ENCODE measurements at places on chromosomes 5 and 9.

DNA sequence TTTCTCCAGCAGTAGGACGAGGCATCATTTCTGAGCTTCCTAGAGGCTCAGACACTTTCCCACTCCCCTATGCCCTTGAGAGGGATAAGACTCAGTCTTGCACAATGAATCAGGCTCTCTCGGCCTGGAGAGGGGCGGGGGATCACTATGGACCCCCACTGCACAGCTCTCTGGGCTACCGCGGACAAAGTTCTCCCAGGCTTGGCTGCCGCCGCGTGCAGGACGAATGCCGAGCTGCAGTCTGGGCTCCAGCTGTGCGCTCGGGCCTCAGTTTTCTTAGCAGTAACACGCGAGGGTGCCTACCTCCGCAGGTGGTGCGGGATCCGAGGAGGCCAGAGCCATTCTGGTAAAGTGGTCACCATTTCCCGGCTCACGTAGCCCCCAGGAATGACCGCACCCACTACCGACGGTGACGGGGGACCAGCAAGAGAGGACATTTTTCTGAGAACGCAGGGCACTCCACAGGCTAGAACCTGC, 3.4 kb upstream of the MYORG start:
- H3K27me3 ChIP-seq, result no peaks in the 10 kb centered on the region
- H3K36me3 ChIP-seq, result no peaks in the 10 kb centered on the region
- no peak for DNase-seq
- peaks cover 47% of the 10 kb centered on the region for H3K4me1 ChIP-seq
- peak overlapping the region; percentile 64 for H3K4me3 ChIP-seq

DNA sequence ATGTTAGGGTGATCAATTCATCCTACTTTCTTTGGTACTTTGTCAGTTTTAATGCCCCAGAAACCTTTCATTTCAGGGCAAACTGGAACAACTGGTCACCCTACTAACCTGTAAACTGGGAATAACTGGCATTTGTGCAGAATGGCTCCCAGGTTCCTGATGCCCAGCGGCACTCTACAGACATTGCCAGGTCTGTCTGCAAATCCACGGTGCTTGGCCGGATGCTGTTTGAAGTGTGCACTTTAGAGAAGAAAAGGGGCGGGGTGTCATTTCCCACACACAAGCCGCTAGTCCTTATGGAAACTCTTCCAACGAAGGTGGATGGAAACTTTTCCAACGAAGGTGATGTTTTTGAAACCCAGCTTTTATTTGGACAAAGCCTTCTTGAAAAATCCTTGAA, 49.9 kb upstream of the OTULINL start:
- H3K4me3 ChIP-seq, result no peak overlapping the region
- H3K36me3 ChIP-seq, result no peaks in the 10 kb centered on the region
- DNase-seq, result no peak
- H3K27ac ChIP-seq, result no peak overlapping the region

DNA sequence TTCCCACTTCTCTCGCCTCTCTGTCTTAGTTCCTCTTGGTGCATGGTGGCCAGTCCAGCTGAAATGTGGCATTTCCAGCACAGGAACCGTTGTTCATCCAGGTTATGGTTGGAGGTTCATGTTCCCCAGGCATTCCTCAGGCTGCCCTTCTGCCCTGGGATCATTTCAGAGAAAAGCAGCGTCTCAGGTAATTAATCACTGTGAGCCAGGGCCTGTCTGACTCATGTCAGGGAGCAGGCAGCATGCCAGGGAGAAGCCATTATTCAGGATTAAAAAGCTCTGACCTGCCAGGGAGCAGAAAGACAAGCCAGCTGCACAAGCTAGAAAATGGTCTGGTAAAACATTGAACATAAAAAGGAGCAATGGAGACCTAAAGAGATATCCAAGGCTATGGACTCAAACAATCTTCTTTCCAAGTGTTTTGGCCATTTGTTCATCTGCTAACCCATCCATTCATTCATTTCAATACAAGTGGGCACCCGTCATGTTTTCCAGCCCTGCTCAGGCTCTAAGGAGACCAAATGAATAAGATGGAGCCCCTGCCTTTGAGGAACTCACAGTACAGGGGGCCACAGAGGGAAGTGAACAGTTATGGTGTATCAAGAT, 241.4 kb downstream of the DRD1 start:
- peaks cover 25% of the 10 kb centered on the region for H3K27me3 ChIP-seq
- DNase-seq, result no peak
- H3K4me3 ChIP-seq, result no peak overlapping the region
- H3K27ac ChIP-seq, result no peak overlapping the region

DNA sequence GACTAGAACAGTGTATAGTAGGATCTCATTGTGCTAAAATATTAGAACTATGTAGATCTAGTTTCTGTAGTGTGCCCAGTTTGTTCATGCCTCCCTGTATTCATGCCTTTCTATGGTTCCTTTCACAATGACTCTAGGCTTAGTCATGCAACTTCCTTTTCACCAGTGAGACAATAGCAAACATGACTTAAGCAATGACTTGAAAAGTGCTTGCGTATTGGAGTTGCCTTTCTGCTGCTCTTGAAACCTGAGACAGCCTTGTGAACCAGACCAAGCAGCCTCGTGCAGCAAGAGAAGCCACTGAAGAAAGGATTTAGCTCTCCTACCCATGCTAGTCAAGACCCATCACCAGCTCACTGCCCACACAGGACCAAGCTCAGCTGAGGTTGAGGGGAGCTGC, 294.5 kb upstream of the TAS2R1 start:
- no peak overlapping the region for H3K27ac ChIP-seq
- H3K36me3 ChIP-seq, result no peaks in the 10 kb centered on the region
- H3K27me3 ChIP-seq, result no peaks in the 10 kb centered on the region
- H3K4me1 ChIP-seq, result no peaks in the 10 kb centered on the region
- no peak overlapping the region for H3K4me3 ChIP-seq
- DNase-seq, result no peak

DNA sequence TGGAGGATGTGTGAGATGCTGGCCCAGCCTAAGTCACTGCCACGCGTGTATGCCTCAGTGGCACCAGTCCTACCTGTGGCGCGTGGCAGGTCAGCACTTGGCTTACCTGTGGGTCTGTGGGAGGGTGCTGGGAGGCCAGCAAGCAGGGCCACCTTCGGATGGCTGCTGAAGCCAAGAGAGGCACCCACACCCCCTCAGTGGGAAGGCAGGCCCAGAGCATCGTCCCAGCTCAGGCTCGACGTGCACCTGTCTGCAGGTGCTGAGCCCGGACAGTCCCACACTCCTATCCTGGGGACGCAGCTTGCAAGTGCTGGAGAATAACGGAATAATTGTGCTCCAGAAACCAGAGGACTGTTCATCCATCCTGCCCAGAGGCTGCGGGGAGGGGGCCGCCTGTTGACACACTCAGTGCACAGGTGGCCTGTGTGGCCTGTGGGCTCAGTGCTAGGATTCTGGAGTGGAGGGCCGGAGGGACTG, 24.0 kb downstream of the NKD2 start:
- no peak overlapping the region for H3K27ac ChIP-seq
- no peaks in the 10 kb centered on the region for H3K27me3 ChIP-seq
- DNase-seq, result no peak

- H3K4me1 ChIP-seq, result no peaks in the 10 kb centered on the region
- H3K27ac ChIP-seq, result no peak overlapping the region
- no peaks in the 10 kb centered on the region for H3K27me3 ChIP-seq
- no peak for DNase-seq
Observed at GRCh38 chr5:170440771-170441392, 51.7 kb upstream of the KCNMB1 start.

DNA sequence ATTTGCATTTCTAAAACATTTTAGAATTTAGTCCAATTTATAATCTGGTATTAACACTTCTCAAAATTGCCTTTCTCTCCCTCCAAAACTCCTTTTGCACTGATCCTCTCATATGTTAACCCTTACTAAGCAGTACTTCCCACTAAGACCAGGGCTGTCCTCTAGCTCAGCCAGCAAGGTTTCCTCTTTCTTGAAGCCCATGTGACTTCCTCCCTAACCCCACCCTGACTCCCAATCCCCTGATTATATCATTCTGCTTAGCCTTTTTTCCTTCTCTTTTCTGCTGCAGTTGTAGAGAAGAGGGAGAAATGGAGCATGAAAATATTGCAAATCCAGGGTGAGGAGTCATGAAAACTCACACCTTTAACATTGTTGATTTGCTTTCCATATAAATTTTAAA, 241.7 kb downstream of the MCTP1 start:
- no peak overlapping the region for H3K27ac ChIP-seq
- H3K36me3 ChIP-seq, result no peaks in the 10 kb centered on the region
- no peak for DNase-seq
- H3K27me3 ChIP-seq, result no peaks in the 10 kb centered on the region

GRCh38 chr5:55993013-55993412, 1.8 kb downstream of the IL6ST start:
- no peaks in the 10 kb centered on the region for H3K36me3 ChIP-seq
- H3K27me3 ChIP-seq, result no peaks in the 10 kb centered on the region
- peaks cover 24% of the 10 kb centered on the region for H3K4me1 ChIP-seq
- H3K27ac ChIP-seq, result peak overlapping the region; percentile 99

DNA sequence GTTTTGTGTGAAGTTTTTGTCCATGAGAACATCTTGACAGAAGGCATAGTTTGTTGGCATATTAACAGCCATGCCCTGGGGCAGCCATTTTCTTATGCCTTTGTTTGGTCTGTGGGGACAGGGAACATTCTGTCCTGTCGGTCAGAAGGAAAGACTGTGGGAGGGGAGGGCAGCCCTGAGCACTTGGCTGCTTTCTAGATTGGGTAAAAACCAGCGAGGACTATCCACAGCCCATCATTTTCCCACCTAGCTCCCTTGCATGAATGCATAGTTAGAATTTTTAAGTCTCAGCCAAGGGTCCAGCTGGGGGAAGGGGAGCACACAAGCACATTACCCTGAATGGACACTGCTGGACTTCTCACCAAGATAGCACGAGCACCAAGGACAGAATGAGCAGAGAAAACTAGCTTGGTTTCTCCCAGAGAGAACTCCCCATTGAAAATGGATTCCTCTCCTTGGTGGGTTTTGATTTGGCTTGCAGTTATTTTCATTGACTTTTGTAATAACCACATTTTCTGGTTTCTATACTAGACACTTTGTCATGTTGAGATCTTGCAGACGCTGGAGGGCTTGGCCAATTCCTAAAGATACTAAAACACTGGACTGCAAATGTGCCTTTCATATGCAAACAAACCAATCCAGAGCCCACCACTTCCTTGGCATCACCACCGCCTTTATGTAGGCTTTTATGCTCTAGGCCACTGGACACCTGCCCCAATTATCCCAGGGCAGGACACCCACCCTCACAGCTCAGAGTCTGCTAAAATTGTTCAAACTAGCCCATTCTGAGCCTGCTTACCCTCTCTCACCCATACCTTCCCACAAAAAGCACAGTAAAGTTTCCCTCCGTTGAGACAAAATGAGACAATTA, 129.9 kb downstream of the BOD1 start:
- H3K27ac ChIP-seq, result no peak overlapping the region
- H3K4me3 ChIP-seq, result no peak overlapping the region
- H3K36me3 ChIP-seq, result no peaks in the 10 kb centered on the region
- no peaks in the 10 kb centered on the region for H3K4me1 ChIP-seq
- no peaks in the 10 kb centered on the region for H3K27me3 ChIP-seq
- DNase-seq, result no peak

DNA sequence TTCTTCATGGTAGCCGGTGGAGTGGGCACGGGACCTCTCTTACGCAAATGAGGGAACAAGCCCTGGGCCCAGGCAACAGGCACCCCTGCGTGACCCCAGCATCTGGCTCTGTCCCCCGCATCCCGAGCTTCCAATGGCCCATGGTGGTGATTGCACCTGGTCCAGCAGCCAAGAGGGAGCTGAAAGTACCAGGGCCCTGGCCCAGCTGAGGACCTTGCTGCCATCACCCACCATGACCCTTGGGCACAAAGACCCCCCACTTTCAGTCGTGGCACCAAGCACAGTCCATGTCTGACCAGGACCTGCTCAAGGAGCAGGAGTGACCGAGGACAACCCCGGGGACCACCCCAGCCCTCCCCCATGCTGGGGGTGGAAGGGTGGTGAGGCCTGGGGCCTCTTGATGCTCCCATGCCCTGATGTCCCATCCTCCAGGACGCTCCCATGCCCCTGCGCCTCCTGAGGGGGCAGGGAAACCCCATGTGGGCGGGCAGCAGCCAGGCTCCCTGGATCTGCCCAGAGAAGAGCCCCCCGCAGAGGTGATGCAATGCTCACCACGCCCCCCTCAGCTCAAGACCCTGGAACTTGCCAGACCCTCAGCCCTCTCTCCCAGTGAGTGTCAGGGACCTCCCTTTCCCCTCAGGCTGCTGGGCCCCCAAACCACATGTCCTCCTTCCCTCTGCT, 123.9 kb downstream of the ADAMTS2 start:
- no peak overlapping the region for H3K4me3 ChIP-seq
- DNase-seq, result no peak
- no peak overlapping the region for H3K27ac ChIP-seq

- H3K27ac ChIP-seq, result peak overlapping the region; percentile 73
- H3K4me3 ChIP-seq, result no peak overlapping the region
- H3K4me1 ChIP-seq, result peaks cover 19% of the 10 kb centered on the region
- H3K27me3 ChIP-seq, result no peaks in the 10 kb centered on the region
- no peak for DNase-seq
Observed at GRCh38 chr9:35951736-35952135, 6.2 kb downstream of the OR2S2 start.

GRCh38 chr9:33151601-33152000, 15.5 kb downstream of the B4GALT1 start:
- DNase-seq, result no peak
- no peak overlapping the region for H3K4me3 ChIP-seq
- H3K27ac ChIP-seq, result peak overlapping the region; percentile 80
- H3K27me3 ChIP-seq, result no peaks in the 10 kb centered on the region
- H3K4me1 ChIP-seq, result peaks cover 82% of the 10 kb centered on the region

DNA sequence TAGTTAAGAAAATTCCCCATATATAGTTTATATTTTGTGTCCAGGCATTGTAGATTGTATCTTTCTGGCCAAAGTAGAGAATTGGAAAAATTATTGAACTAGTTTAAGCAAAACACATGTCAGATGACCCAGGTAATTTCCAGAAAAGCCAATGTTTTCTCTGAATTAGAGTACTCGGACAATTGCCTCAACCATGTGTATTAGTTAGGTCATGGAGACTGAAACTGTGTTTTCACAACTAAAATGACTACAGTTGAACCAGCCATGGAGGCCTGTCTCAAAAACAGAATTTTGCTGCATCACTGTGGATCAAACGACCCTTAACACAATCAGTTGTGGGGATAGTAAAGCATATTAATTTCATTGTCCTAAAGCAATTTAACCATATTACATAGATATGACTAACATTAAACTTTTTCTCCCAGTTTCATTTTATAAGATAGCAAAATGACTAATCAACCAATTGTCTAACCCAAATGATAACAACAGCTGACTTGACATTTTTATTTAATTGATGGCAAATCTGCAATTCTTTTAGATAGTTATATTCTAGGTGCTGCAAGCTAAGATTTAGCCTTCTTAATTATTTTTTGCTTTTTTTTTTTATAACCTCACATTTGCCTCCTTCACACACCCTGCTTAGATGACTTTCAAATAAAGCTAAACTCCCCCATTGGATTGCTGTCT, 39.2 kb upstream of the SPDL1 start:
- no peak for DNase-seq
- H3K4me3 ChIP-seq, result no peak overlapping the region
- H3K27ac ChIP-seq, result no peak overlapping the region
- H3K4me1 ChIP-seq, result peaks cover 9% of the 10 kb centered on the region

- no peak overlapping the region for H3K4me3 ChIP-seq
- peaks cover under 1% of the 10 kb centered on the region for H3K27me3 ChIP-seq
- H3K27ac ChIP-seq, result no peak overlapping the region
- no peaks in the 10 kb centered on the region for H3K4me1 ChIP-seq
- no peaks in the 10 kb centered on the region for H3K36me3 ChIP-seq
Observed at GRCh38 chr5:178297751-178298150, 65.1 kb upstream of the PHYKPL start.

Measured in heart right ventricle (tissue), 16 donors.